Right cardiac atrium (tissue), 5 donors: ENCODE measurements at places on chromosomes 6 and 20. TPM values are rescaled to one million over a fixed set of nuclear protein-coding genes. Genes with fewer than 3 reads are reported as not detected.

- no peak for DNase-seq
These were observed 190.8 kb downstream of the EPM2A start for GRCh38 chr6:145544514-145544913.

Gene TP53INP2
- 95.7 TPM for total RNA-seq

DNA sequence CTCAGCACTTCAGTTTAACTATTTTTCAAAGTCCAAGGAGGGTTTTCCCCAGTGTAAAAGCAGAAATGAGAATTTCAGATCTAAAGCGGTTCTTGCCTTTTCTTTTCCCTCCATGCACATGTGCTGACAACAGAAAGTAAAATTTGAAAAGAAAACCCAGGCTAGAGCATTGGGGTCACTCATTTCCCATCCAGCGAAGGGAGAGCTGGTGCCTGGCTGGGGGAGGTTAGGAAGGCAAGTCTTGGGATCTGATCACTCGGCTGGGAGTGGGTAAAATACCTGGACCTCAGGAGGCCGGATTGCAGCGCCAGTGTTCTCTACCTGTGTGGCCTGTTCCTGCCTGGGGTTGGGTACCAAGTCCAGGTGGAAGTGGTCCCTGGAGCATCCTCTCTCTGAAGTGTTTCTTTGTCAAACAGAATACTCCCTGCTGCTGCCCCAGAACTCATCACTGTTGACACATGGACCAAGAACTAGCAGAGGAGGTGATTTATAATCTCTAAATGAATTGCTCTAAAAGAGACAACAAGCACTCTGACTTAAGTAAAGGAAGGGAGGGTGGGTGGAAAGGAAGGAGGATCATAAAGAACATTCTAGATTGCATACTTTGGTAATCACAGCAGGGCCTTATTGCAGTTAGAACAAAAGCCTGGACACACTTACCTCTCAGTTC lies 136.0 kb downstream of the MTHFD1L start:
- no peak for DNase-seq

Gene FERMT1
- 2.9 TPM for total RNA-seq

- no peak for DNase-seq
These were observed 27.8 kb downstream of the FOXA2 start for GRCh38 chr20:22556565-22557056.

GRCh38 chr6:8743170-8743745 lies 307.9 kb upstream of the SLC35B3 start:
- DNase-seq, result no peak

GRCh38 chr6:157921685-157922367 lies 59.8 kb upstream of the SYNJ2 start:
- peak; percentile 60 for DNase-seq

GRCh38 chr6:13992417-13993055 lies 67.8 kb downstream of the RNF182 start:
- DNase-seq, result no peak

Gene MOXD1
- total RNA-seq, result 2.4 TPM

DNA sequence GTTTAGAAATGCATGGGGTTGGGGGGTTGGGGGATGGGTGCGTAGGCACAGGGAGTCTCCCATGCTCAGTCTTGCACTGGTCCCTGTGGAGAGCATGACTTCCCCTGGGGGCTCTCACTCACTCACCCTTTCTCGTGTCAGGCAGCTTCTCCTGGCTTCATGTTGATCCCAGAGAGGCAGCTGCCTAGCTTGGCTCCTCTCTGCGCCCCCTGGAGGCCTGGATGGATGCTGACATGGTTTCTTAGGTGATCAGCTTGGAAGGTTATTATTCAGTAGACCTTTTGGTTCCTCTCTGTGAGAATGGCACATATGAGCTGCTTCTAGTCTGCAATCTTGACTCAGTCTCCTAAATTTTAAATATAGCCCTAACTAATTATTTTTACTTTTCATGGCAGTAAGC lies 109.3 kb upstream of the FAM83B start:
- no peak for DNase-seq

GRCh38 chr6:170223718-170224693 lies 66.9 kb downstream of the DLL1 start:
- no peak for DNase-seq

- no peak for DNase-seq
These were observed 84.4 kb downstream of the CRYBG1 start for GRCh38 chr6:106444777-106445507.

Gene DEFB112
- not detected for total RNA-seq
